ENCODE measurements at places on chromosomes 7 and 10. TPM values are rescaled to one million over a fixed set of nuclear protein-coding genes. Genes with fewer than 3 reads are reported as not detected.

The GALNT17 gene
- 4.8 TPM for polyA plus RNA-seq

The ANXA8 gene
- polyA plus RNA-seq, result not detected

The CC2D2B gene
- 2.1 TPM for polyA plus RNA-seq

The RBP3 gene
- 0.17 TPM for polyA plus RNA-seq

The TFR2 gene
- polyA plus RNA-seq, result 1.3 TPM

The NOS3 gene
- 12.7 TPM for polyA plus RNA-seq

The GDF2 gene
- polyA plus RNA-seq, result 0.11 TPM

DNA sequence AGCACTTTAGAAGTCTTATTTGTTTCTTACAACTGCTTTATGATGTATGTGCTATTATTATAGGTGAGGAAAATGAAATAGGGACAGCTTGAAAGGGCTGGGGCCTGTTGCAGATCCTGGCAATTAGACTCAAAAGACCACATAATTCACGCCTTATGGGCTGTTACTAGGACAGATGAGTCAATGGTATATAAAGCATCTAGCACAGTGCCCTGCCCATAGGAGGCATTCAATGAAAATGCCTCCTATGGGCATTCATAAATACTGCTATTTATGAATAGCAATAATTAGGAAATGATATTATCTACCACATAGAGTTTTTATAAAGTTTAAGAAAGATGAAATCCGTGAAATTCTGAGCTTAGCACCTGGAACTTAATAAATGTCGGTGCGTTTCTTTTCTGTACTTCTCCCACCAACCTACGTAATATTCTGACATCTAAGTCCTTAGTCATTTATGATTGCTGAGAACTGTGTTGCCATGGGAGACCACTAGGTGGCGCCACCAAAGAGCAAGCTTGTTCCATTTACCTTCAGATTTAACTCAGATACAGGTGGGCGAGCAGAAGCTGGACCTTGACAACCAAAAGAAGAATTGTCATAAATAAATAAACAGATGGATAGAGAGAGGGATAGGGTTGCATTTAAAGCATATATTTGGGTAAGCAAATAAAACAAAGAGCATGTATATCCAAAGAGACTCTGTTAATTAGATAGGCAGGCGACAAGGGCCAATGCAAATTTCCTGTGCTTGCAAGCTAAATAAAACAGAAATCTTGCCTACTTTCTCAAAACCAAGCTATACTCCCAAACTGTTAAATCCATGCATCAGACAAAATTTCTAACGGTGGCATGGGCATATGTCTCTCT is 699.9 kb downstream of the INHBA start:
- DNase-seq, result no peak

DNA sequence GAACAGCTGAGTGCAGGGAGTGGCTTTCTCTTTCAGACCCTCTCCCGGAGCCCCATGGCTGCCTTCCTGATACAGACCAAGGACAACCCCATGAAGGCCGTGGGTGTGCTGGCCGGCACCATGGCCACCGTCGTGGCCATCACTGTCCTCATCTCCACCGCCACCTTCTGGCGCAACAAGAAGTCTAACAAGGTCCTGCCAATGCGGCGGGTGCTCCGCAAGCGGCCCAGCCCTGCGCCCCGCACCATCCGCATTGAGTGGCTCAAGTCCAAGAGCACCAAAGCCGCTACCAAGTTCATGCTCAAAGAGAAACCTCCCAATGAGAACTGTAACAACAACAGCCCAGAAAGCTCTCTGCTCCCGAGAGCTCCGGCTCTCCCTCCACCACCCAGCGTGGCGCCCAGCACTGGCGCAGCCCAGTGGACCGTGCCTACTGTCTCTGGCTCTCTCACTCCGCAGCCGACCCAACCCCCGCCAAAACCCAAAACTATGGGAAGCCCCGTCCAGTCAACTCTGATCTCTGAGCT is 11.2 kb downstream of the LRIT2 start:
- no peak for DNase-seq

- DNase-seq, result no peak
Observed at GRCh38 chr10:34177445-34177844, 637.7 kb downstream of the PARD3 start.

DNA sequence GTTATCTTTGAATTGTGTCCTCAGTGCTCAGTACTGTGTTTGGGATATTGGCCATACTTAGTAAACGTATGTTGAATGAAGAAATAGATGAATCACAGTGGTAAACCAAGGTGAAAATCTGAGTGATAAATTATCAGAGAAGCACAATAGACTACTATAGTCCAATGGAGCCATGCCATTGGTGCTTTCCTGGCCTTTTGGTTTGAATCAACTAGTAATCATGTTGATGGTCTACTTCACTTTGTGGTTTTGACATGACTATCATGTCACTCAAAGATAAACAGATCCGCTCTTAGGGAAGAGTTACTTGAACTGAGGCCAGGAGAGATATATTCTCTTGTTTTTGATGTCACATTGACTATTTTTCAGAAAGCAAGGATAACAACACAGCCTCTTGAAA is 86.1 kb upstream of the IGFBP3 start:
- no peak for DNase-seq

GRCh38 chr10:70669732-70670317 is 2.5 kb upstream of the ADAMTS14 start:
- no peak for DNase-seq

- DNase-seq, result no peak
Observed at GRCh38 chr10:98417481-98417959, 2.5 kb upstream of the PYROXD2 start.

DNA sequence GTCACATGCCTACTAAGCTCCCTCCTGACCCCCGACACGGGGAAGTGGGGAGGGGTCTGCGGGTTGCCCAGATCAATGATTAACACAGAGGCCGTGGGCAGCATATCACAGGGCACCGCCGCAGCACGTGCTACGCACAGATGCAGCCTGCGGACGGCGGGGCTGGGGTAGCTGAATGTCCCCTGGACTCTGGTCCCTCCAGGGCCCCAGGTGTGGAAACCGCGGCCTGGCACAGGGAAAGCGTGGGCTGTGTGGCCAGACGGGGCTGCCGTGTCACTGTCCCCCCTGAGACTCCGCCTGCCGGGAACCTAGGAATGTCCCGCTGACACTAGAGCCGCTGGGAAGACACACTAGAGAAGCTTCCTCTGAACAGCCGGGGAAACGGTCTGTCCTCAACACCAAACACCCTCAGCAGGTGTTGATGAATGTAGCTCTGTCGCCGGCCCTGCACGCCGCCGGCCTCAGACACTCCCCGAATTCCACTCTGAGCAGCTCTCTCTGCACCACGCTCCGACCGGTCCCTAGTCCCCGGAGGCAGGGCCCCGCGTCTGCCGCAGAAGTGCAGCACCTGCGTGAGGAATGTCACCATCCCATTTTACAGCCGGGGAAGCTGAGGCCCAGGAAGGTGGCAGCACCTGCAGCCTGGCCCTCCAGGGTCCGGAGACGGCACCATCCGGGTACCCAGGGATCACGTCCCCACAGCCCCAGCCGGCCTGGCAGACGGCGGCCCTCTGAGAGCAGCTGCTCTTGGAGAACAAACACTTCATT is 33.4 kb upstream of the PDGFA start:
- DNase-seq, result no peak

GRCh38 chr7:91338226-91339020 is 74.2 kb downstream of the FZD1 start:
- DNase-seq, result no peak

DNA sequence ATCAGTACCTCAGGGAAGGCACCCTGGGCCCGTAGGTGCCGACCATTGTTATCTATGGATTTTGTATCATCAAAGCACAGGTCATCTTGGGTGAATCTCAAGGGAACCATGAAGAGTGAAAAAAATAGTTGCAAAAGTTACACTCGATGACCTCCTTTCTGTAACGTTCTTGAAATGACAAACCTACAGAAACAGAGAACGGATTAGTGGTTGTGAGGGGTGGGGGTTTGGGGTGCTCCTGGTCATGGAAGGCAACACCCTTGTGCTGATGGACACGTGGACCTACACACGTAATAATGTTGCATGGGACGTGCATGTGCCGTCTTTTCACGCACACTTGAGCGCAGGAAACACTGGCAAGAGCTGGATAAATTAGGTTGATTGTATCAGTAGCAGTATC is 655.9 kb downstream of the SDK1 start:
- no peak for DNase-seq

GRCh38 chr10:80460399-80461207 is 6.5 kb downstream of the TSPAN14 start:
- DNase-seq, result no peak

DNA sequence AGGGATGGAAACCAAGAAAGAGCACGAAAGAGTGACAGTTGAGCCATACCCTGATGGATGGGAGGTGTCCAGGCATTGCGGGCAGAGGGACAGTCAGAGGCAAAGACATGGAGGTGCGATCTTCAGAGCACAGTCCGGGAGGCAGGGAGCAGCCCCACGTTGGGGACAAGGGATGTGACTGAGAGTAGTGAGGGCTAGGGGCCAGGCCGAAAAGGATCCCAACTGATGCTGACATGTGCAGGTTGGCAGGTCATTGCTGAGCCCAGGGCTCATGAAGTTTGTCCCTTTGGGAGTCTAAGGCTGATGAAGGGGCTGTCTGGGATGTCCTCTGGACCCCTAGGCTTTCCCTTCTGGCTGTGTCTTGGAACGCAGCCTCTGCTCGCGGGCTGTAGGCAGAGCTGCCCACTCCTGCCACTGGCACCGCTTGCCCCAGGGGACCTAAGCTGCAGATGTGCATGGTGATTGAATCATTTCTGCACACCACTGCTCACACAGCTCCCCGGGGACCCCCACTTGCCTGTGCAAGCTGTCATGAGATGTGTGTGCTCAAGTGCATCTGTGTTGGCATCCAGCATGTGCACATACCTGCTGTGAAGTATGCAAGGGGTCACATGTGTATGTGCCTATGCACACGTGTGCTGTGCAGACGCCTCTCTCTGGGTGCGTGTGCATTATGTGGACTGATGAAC is 125.1 kb downstream of the ZMIZ1 start:
- no peak for DNase-seq

GRCh38 chr10:43689618-43689954 is 40.9 kb upstream of the ZNF32 start:
- no peak for DNase-seq

DNA sequence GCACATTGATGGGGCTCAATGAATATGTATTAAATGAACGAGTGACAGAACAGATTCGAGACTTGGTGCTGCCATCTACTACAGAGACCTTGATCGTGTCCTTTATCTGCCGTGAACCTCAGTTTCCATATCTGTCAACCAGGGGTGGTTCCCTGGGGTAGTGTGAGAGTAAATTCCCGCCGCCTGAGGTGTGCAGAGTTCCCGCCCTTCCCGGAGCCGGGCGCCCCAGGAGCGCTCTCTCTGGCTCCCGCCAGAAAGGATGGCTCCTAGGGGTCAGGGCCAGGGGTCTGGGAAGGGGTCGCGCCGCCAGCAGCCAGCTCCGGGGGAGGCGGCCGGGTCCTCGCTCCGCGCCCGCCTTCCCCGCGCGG is 333 bp upstream of the PLCE1 start:
- no peak for DNase-seq

DNA sequence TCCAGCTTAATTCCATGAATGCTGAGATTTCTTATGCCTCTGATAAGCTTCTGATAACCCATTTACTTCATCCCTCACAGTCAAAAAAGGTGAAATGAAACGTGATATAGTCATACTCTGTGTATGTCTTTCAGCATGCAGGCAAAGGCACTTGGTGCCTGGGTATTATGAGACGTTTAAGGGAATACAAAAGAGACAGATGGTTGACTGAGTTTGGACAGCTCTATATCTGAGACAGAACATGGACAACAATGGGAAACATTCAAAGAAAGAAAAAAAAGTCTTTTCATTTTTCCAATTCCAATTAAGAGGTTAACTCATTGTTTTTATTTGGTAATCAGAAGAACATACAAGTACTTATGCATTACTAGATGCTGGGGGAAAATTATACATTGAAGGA is 96.2 kb downstream of the PPP1R17 start:
- DNase-seq, result no peak

DNA sequence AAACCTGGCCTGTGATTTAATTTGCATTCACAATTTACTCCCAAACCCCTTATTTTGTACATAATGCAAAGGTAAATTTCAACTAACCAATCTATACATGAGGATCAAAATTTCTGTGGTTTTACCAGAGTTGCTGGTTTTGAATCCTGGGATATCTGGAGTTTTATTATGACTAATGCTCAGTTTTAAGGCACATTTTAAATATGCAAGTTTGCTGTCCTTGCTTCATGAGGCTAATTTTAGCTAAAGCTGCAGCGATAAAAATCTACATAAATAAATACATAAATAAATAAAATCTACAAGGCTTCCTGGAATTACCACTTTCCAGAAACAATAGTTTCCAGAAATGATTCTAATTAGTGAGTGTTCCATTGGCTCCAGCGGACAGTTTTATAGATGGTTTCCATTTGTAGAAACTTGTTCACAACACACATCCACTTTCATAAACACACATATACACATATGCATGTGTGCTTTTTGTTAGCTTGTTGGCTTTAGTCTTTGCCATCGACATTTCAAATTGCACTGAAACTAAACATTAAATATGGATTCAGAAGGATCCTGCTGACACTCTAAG is 339.5 kb upstream of the NRP1 start:
- no peak for DNase-seq

GRCh38 chr7:47351233-47352154 is 230.4 kb downstream of the TNS3 start:
- DNase-seq, result no peak

DNA sequence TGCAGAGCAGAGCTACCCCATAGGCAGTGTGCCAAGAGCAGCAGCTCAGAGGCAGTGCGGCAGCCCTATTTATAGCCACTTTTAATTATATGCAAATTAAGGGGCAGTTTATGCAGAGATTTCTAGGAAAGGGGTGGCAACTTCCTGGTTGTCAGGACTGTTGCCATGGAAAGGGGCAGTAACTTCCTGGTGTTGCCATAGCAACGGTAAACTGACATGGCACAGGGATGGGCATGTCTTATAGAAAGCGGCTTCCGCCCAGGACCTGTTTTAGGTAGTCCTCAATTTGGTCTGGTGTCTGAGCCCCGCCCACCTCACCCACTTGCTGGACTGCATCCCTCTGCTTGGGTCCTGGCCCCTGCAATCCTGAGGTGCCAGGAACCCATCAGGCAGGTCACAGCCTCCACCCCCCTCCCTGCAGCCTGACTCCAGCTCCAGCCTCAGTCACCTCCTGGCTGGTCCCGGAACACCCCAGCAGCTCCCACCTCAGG is 115.8 kb downstream of the TMEM130 start:
- DNase-seq, result no peak

DNA sequence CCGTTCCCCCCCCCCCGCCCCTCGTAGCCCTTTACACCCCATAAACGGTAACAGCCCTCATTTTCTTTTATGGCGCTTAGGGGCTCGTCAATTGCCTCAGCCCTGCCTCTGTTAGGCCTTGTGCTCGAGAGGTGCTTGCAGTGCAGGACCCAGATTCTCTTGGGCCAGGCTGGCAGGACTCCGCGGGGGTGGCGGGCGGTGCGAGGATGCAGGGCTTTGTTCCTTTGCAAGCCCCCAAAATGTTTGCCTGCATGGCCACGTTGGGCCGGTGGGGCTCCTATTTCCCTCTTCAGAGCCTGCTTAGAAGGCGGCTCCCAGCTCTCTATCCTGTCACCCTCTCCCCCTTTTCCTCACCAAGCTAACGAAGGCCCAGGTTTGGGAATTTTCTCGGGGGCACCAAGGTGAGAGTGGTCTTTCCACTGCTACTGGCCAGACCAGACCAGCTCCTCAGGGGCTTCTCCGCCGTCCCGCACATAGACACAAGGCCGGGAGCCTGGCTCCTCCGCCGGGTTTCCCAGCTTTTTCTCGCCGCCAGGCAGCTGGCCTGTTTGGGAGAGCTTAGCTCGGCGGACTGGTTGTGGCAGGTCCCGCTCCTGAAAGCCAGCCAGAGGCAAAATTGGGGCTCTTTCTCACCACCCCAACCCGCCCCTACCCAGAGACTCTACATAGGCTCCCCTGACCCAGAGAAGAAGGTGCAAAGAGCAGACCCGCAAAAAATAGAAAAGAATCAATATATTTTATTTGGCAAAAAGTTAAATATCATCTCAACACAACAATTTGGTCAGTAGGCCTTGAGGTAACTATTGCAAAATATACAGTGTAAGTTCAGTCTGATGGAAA is 3.4 kb downstream of the HOXA9 start:
- DNase-seq, result no peak
